ENCODE measurements at places on chromosomes 7 and 10.

DNA sequence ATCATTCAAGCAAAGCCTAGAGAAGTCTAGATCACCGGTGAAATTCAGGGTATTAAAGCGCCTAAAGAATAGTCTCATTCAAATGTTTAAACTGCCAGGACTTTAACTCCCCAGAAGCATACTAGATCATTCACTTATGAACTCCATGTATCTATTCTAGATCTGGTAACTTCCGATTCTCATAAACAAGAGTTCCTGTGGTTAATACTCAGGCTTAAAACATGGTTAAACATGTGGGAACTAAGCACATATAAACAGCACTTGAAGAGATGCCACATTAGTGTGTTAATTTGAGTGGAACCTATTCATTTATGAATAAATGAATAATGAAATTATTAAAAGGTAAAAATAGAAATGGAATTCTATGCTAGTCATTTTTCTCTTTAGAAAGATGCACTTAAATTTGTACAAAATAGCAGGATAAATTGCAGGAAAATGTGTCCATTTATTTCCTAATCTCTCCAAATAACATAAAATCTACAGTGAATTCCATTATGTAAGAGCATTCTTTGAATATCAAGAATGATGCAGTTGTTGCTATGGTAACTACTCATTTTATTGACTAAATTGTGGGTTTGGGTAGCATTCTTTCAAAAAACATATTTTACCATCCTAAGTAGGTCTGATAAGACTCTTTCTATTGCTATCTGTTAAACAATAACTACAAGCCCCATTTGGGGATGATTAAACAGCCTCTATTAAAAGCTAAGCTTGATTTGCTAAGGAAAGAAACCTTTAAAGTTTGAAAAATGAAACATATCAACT, 147.6 kb upstream of the TMEM168 start:
- H3K27ac ChIP-seq = no peak overlapping the region
- H3K36me3 ChIP-seq = no peaks in the 10 kb centered on the region
- no peak for DNase-seq
- peaks cover 2% of the 10 kb centered on the region for H3K27me3 ChIP-seq
- H3K4me3 ChIP-seq = no peak overlapping the region

- H3K27ac ChIP-seq = no peak overlapping the region
- H3K4me1 ChIP-seq = no peaks in the 10 kb centered on the region
- DNase-seq = peak; percentile 16
- H3K36me3 ChIP-seq = no peaks in the 10 kb centered on the region
- no peaks in the 10 kb centered on the region for H3K27me3 ChIP-seq
- no peak overlapping the region for H3K4me3 ChIP-seq
Measured at GRCh38 chr10:113454341-113455061, 98.4 kb upstream of the HABP2 start.

- H3K27me3 ChIP-seq = no peaks in the 10 kb centered on the region
- DNase-seq = no peak
- H3K4me1 ChIP-seq = no peaks in the 10 kb centered on the region
- no peaks in the 10 kb centered on the region for H3K36me3 ChIP-seq
- no peak overlapping the region for H3K4me3 ChIP-seq
Measured at GRCh38 chr10:114581071-114581470, 77.0 kb downstream of the ABLIM1 start.

DNA sequence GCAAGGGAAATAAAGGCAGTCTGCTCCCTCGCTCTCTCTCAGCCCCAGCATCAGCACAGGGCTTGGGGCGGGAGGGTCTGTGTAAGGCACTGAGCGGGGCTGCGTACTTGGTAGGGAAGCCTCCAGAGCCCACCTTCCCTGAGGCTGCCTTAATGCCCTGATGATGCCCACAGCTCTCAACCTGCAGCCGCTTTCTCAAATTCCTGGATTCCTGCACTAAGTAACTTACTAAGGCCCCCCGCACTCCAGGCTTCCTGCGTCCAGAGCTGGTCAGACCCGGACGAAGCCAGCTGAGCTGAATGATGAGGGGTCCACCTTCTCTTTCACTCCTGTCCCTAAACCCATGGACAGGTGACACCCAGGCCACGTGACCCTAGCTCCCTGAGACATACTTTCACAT, 63.3 kb downstream of the C10orf143 start:
- H3K27ac ChIP-seq = no peak overlapping the region
- no peaks in the 10 kb centered on the region for H3K4me1 ChIP-seq
- no peaks in the 10 kb centered on the region for H3K27me3 ChIP-seq
- no peak overlapping the region for H3K4me3 ChIP-seq
- no peak for DNase-seq

DNA sequence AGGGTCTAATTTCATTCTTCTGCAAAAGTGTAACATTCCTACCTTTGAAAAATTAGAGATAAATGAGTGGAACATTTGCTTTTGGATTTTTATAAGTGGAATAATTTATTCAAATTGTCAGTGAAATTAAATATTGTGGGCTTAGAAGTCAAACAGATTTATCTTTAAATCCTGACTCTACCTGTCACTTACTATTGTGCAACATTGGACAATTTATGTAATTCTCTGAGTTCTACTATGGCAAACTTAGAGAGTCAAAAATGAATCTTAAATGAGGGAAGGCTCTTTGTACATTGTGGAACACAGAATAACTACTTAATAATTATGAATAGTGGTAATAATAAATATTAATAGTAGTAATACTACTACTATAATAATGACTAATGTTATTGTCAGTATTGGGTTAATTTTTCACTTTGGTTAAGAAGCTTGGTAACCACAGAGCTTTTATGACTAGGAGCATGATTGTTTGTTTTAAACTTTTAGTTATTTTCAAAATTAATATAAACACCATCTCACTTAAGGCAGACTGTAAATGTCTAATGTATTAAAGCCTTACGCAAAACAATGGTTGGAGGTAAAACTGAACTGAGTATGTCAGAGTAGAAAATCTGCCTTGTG, 70.0 kb downstream of the PRKG1 start:
- H3K27ac ChIP-seq = no peak overlapping the region
- no peaks in the 10 kb centered on the region for H3K36me3 ChIP-seq
- no peaks in the 10 kb centered on the region for H3K27me3 ChIP-seq
- no peak for DNase-seq
- no peak overlapping the region for H3K4me3 ChIP-seq

DNA sequence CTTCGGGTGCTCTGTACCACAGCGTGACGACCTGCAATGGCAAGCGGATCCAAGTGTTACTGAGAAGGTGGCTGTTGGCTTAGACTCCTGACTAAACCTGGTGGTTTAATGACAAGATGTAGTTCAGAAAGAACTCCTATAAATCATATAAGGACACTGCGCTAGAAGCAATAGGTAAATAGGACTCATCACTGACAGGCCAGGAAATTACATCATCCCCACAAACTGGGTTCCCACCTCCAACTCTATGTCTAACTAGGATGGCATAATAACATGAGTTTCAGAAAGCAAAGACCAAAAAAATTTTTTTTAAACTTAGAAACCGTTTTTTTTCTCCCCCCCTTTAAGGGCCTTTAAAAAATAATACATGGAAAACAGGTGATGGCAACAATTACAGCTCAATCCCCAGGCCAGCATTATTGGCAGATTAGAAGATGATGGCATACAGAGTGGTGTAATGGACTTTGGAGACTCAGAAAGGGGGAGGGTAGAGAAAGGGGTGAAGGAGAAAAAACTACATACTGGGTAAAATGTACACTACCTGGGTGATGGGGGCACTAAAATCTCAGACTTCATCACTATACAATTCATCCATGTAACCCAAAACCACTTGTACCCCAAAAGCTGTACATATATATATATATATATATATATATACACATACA, 81.4 kb upstream of the FAM133B start:
- no peak for DNase-seq
- H3K27ac ChIP-seq = no peak overlapping the region
- peaks cover 9% of the 10 kb centered on the region for H3K36me3 ChIP-seq
- no peaks in the 10 kb centered on the region for H3K27me3 ChIP-seq

DNA sequence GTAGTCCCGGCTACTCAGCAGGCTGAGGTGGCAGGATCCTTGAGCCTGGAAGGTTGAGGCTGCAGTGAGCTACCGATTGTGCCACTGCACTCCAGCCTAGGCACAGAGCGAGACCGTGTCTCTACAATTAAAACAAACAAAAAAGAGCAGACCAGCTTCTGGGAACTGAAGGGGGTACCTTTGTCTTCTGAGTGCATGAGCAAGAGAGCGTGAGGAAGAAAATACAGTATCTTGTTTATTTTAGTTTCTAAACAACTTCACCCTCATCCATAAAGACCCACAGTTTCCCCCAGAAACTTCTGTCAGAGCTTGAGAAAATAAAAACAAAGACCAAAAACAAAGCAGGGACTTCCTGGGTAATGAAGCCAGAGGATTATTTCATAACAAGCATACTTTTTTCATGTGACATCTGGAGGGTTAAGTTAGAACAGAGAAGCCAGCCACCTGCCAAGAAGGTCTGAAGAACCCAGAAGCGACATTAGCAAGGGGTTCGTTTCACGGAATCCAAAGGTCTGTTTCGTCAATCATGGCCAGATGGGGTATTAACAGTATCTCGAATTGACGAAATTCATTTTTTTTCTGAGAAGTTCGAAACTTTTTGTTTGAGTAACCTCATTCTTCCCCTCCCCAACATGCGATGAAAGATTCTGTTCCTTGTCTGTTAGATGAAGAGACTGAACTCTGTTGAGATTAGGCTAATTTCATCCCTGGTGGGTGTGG, 10.2 kb upstream of the IL2RA start:
- H3K36me3 ChIP-seq = no peaks in the 10 kb centered on the region
- peak overlapping the region; percentile 50 for H3K27ac ChIP-seq
- peaks cover 39% of the 10 kb centered on the region for H3K4me1 ChIP-seq
- no peak for DNase-seq
- H3K4me3 ChIP-seq = no peak overlapping the region
- no peaks in the 10 kb centered on the region for H3K27me3 ChIP-seq

GRCh38 chr10:71314028-71314693, 4.9 kb upstream of the SLC29A3 start:
- H3K36me3 ChIP-seq = no peaks in the 10 kb centered on the region
- H3K4me3 ChIP-seq = no peak overlapping the region
- H3K27me3 ChIP-seq = no peaks in the 10 kb centered on the region
- DNase-seq = peak; percentile 85

GRCh38 chr10:124420254-124420653, 1.5 kb upstream of the OAT start:
- peaks cover 14% of the 10 kb centered on the region for H3K4me1 ChIP-seq
- H3K36me3 ChIP-seq = no peaks in the 10 kb centered on the region
- no peaks in the 10 kb centered on the region for H3K27me3 ChIP-seq
- H3K27ac ChIP-seq = no peak overlapping the region
- DNase-seq = no peak

DNA sequence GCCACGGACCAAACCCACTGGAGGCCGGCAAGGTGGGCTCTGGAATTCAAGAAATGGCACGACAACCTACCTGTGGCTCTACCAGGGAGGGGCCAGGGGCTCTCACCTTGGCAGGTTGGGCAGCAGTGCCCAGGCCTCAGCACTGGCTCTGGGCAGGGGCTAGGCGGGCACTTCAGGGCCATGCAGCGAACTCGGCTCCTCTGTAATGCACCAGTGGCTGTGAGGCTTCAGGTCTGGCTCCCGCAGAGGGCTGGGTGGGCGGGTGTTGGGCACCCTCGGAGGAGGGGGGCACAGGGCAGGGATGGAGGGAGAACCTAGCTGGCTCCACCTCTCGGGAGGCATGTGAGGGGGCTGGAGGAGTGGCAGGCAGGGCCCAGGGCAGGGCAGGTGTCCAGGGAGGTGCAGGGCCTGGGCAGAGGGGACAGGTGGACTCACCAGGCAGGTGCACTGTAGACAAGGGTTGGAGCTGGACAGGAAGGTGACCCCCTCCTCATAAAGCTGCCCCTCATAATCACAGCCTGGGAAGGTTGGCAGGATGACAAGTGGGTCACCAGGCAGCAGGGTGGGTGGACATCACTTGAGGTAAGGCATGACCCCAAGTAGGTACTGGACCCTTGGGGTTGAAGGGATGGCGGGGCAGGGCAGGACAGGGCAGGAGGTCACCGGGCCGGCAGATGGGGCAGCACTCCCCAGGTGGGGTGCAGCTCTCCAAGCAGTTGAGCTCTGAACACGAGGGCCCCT, 6.7 kb downstream of the KCP start:
- H3K27me3 ChIP-seq = no peaks in the 10 kb centered on the region
- H3K4me1 ChIP-seq = peaks cover 7% of the 10 kb centered on the region
- H3K27ac ChIP-seq = no peak overlapping the region
- no peak overlapping the region for H3K4me3 ChIP-seq

- H3K4me3 ChIP-seq = no peak overlapping the region
- no peaks in the 10 kb centered on the region for H3K36me3 ChIP-seq
- H3K27ac ChIP-seq = no peak overlapping the region
- H3K27me3 ChIP-seq = peaks cover 6% of the 10 kb centered on the region
- H3K4me1 ChIP-seq = no peaks in the 10 kb centered on the region
Measured at GRCh38 chr10:22174442-22174841, 43.4 kb downstream of the EBLN1 start.

- H3K4me3 ChIP-seq = no peak overlapping the region
- H3K27me3 ChIP-seq = no peaks in the 10 kb centered on the region
- no peaks in the 10 kb centered on the region for H3K4me1 ChIP-seq
- DNase-seq = no peak
- no peaks in the 10 kb centered on the region for H3K36me3 ChIP-seq
Measured at GRCh38 chr7:28980451-28981160, 22.5 kb upstream of the TRIL start.

- H3K27ac ChIP-seq = no peak overlapping the region
- no peaks in the 10 kb centered on the region for H3K36me3 ChIP-seq
- no peaks in the 10 kb centered on the region for H3K27me3 ChIP-seq
- no peak for DNase-seq
- H3K4me1 ChIP-seq = no peaks in the 10 kb centered on the region
- H3K4me3 ChIP-seq = no peak overlapping the region
Measured at GRCh38 chr7:148318838-148319237, 271.7 kb upstream of the C7orf33 start.

GRCh38 chr7:66867198-66867790, 53.7 kb upstream of the TMEM248 start:
- H3K4me3 ChIP-seq = no peak overlapping the region
- no peak overlapping the region for H3K27ac ChIP-seq
- DNase-seq = no peak
- H3K36me3 ChIP-seq = peaks cover 2% of the 10 kb centered on the region

GRCh38 chr10:19964625-19965024, 148.4 kb downstream of the PLXDC2 start:
- H3K4me3 ChIP-seq = no peak overlapping the region
- H3K4me1 ChIP-seq = no peaks in the 10 kb centered on the region
- no peak overlapping the region for H3K27ac ChIP-seq

DNA sequence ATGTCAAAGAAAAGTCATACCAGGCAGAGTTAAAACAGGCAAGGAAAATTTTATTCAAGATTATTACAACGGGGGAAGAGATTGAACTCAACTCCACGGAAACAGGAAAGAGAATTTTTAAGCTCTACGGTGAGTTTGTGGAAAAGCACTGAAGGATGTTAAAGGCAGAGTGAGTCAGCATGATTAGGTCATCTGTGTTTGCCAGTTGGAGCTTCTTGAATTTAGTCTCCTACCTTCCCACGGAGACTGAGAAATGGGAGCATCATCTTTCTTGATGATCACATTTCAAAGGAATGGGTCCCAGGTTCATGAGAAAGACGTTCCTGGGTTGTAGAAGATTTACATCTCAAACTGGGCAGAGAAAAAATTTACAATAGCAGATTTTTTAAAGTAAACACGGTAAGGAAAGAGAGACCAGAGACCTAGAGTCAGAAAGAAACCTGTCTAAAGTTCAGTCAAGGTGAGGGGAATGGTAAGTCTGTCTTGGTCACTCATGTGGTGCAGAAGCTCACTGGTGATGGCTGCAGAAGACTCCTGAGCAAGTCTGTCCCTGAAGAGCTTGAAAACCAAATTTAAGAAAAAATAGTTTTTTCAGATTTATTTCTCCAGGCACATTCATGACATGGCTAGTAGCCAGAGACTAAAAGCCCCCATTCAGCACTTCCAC, 516.9 kb upstream of the LRRN3 start:
- no peaks in the 10 kb centered on the region for H3K36me3 ChIP-seq
- H3K27me3 ChIP-seq = no peaks in the 10 kb centered on the region
